ENCODE measurements at places on chromosomes 11 and 22.
A peak's percentile ranks its signal among the peaks of the same experiment; 100 is the strongest.

DNA sequence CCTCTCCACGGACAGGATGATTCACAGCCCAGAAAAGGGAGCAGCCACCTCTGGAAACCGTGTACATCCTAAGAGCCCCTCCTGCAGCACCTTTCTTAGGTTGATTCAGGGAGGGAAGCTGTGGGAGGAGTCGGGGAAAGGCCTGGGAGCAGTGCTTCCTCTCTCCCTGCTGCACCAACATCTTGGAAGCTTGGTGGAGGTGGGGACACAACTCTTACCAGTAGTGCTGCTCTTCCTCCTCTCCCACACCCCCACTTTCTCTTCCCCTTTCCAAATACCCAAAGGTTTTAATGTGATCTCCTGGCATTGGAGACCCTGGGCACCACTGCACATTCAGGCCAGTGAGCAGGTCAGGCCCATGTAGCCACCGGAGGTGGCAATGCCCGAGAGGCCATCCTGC is 46.4 kb upstream of the HORMAD2 start:
- DNase-seq, result no peak

- DNase-seq, result no peak
Observed at GRCh38 chr11:3041699-3042441, 15.4 kb downstream of the CARS1 start.

- no peak for DNase-seq
Observed at GRCh38 chr22:30279932-30280331, 9.4 kb downstream of the CASTOR1 start.

GRCh38 chr22:37403267-37403960 is 23.9 kb downstream of the ELFN2 start:
- no peak for DNase-seq

- DNase-seq, result no peak
Observed at GRCh38 chr11:73396985-73397384, 20.8 kb downstream of the RELT start.

- no peak for DNase-seq
Observed at GRCh38 chr22:27440304-27440865, 361.2 kb downstream of the MN1 start.

DNA sequence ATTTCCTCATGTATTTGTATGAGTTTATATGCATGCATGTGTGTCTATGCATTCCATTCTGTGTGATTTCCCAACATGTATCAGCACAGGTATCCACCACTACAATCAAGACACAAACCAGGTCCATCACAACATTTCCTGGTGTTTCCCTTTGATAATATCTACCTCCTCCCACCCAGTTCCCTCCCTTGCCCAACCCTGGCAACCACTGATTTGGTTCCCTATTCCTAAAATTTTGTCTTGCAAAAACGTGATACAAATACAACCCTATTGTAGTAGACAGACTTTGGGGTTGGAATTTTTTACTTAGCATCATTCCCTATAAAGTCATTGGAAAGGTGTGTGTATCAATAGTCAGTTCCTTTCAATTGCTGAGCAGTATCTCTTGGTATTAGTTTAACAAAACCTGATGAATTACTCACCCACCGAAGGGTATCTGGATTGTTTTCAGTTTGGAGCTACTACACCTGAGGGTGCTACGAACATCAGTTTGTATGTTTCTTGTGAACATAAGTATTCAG is 51.8 kb upstream of the IGLL5 start:
- DNase-seq, result no peak

GRCh38 chr11:117879516-117880480 is 3.3 kb upstream of the FXYD6 start:
- DNase-seq, result no peak

GRCh38 chr11:35158701-35159510 is 19.9 kb downstream of the CD44 start:
- peak; percentile 45 for DNase-seq

DNA sequence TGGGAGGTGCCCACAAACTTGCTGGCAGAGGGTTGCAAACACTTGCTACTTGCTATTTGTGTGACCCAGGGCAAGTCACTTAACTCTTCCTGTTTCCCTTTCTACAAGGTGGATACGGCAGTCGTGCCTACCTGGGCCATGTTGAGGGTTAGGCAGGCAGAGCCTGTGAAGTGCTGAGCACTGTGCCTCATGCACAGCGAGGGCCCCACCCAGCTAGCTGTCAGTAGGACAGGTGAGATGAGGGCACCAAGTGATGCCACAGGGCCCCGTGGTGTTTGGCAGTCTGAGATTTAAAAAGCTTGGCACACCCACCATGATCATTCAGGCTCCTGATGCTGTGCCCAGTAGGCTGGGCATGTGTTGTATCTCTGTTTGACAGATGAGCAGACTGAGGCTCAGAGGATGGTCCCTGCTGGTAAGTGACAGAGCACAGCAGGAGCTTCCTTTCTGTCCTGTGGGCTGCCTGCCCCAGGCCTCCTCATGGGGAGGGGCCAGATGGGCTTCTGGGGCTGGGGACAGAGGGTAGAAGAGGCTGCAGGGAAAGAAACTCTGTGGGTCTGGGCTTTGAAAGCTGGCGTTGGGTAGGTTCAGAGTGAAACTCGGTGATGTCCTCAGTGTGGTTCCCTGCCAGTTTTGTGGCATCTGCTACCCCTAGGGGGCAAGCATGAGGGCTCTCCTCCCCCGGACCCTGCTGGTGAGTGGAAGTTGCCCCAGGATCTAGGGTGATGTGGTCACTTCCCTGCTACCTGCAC is 59.3 kb downstream of the TSPAN18 start:
- peak; percentile 11 for DNase-seq

DNA sequence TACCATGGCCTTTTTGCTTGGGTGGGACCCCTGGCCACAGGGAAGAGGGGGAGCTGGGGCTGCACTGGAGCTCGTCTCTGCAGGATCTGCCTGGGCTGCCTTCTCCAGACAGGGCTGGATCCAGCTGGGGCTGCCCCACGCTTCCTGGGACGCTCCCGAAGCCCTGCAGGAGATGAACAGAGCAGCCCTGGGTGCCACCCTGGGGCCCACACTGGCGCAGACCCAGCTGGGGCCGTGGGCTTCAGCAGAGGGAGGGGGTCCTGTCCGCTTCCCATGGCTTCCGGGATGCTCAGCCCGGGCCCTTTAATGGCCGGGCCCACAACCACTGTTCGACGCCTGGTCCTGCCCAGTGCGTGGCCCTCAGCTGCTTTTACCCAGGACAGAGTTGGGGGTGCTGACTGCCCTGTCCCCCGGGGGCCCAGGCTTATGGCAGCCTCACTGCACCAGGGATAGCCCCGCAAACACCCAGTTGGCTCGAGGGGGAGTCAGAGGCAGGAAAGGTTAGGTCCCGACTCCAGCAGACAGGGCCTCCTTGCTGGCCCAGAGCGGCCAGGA is 12.0 kb downstream of the TSPO start:
- no peak for DNase-seq

GRCh38 chr11:70699294-70700221 is 301.2 kb downstream of the CTTN start:
- DNase-seq, result no peak

GRCh38 chr22:50399751-50400331 is 56.7 kb downstream of the PPP6R2 start:
- peak; percentile 13 for DNase-seq

GRCh38 chr11:36153551-36153950 is 135.7 kb downstream of the COMMD9 start:
- peak; percentile 43 for DNase-seq

GRCh38 chr11:100756559-100756958 is 69.5 kb downstream of the ARHGAP42 start:
- peak; percentile 84 for DNase-seq

DNA sequence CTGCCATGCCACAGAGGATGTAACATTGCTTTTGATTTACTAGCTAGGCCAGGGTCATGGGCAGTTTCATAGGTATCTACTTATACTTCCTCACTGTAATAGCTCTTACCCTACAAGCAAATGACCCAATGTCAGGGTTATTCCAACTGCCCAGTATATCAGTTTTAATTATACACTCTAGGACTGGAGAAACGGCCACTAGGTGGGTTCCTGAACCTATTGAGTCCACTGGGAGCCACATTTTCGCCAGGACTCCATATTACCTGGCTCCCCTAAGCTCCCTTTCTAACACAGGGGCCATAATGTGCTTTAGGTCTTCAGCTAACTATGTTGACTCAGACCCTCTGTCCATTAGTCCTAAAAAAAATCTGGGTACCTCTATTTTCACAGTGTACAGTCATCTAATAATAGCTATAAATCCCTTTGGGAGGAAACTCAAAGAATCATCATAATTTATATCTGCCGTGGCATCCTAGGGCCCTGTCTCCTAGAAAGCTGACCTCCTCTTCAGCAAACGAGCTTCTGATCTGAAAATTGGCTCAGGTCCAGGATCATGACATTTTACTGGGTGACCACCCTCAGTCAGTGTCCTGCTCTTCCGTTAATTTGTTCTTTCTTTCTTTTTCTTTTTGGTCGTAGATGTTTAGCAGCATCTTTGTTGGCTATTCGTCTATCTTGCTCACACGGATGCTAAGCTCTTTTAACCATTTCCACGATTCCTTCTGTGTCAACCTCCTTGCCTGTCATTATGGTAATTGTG is 244.3 kb downstream of the FAM76B start:
- DNase-seq, result no peak

DNA sequence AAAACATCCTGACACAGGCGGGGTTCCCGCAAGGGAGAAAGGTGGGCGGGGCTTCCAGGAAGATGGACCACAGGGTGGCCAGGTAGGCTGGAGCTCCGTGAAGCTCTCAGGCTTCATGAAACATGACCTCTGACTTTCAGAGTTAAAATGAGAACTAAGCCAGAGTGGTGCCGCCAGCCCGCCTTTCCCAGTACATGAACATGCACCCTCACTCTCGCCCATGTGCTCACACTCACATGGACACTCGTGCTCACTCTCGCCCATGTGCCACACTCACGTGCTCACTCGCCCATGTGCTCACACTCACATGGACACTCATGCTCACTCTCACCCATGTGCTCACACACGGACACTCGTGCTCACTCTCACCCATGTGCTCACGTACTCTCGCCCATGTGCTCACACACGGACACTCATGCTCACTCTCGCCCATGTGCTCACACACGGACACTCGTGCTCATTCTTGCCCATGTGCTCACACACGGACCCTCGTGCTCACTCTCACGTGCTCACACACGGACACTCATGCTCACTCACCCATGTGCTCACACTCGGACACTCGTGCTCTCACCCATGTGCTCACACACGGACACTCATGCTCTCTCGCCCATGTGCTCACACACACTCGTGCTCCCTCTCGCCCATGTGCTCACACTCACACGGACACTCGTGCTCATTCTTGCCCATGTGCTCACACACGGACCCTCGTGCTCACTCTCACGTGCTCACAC is 10.0 kb downstream of the RNH1 start:
- DNase-seq, result peak; percentile 6

DNA sequence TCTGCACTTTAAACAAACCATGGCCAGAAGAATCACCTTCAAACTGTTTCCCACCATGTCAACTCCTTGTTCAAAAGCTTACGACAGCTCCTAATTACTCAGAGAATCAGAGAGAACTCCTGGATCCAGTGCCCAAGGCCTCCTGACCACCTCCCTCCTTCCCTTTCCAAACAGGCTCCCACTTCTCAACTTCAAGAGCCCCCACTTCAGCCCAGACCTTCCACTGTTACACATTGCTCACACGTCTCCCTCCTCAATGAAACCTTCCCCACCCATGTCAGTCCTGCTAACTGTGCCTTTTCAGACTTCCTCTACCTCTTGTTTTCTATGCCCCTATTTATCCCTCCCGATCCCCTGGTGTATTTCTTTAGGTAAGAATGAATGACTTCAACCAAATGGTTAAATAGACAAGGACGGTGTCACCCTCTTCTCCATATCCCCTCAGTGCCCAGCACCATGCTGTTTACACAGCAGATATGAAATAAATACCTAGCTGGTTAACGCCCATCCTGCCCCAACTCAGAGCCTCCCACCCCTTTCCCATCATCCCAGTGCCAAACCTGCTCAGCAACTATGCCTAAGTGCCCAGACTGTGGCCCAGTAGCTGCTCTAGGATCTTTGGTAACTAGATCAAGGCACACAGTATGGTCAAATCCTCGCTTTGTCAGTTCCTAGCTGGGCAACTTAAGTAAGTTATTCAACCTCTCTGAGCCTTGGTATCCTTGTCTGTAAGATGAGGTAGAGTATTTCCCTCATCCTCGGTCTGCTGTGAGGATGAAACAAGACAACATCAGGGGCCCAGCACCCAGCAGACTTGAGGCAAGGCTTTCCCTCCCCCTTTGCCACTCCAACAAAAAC is 36.8 kb downstream of the PLEKHA7 start:
- peak; percentile 76 for DNase-seq

- DNase-seq, result no peak
Observed at GRCh38 chr11:124943254-124943616, 7.4 kb upstream of the HEPACAM start.

DNA sequence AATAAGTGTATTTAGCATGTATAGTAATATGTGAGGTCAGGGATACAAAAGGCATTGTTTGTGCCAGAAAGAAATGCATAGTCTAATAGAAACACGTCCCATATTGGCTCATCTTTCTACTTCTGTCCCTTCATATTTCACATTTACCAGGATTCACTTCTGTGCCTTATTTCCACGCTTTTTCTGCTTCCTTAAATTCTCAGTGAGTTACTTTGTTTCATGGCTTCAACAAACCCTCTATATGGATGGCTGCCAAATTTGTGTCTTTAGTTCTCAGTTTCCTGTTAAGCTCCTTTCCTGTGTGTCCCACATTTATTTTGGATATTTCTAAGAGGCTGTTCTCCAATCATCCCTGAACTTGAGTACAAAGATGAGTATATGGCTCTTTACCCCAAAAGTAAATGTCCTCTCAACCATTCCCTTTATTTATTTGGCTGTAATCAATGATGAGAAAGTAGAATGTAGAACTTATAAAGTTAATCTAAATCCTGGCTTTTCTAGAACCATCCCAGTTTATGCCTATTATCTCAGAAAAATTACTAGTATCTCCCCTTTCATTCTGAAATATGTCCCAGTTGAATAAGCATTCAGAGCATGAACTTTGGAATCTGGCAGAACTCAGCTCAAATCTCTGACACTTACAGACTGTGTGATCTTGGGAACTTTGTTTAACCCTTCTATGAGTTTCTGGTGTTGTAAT is 23.5 kb downstream of the OR8B12 start:
- no peak for DNase-seq

DNA sequence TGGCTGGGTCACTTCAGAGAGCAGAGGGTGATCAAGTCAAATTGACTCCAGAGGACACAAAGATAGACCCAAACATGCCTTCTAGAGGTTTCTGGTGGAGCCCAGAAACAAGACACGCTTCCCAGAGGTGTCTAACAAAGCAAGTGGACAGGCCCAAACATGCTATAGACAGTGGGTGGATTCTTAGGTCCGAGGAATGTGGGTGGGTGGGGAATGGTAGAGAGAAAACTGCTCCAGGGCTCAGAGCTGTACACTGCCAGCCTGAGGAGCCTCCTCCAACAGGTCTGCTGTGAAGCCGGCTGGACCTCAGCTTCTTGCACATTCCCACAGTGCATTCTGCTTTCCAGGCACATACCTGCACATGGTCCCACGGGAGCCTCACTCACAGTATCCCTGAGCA is 116.8 kb upstream of the NECTIN1 start:
- no peak for DNase-seq

- no peak for DNase-seq
Observed at GRCh38 chr22:43539572-43540528, 128.0 kb downstream of the MPPED1 start.

GRCh38 chr11:33182246-33182878 is 21.1 kb upstream of the CSTF3 start:
- DNase-seq, result no peak

- DNase-seq, result no peak
Observed at GRCh38 chr11:69938206-69938605, 119.0 kb upstream of the FGF3 start.

Measured in lung (tissue), 17 donors.